WTC11 (cell line): ENCODE measurements at places on chromosomes 5 and 9.
A peak's percentile ranks its signal among the peaks of the same experiment; 100 is the strongest.

GRCh38 chr5:159921721-159922120 is 5.4 kb downstream of the ADRA1B start:
- H3K27me3 ChIP-seq, result peaks cover 22% of the 10 kb centered on the region
- no peak overlapping the region for H3K4me3 ChIP-seq
- H3K4me1 ChIP-seq, result no peaks in the 10 kb centered on the region
- no peak for DNase-seq
- H3K36me3 ChIP-seq, result no peaks in the 10 kb centered on the region

DNA sequence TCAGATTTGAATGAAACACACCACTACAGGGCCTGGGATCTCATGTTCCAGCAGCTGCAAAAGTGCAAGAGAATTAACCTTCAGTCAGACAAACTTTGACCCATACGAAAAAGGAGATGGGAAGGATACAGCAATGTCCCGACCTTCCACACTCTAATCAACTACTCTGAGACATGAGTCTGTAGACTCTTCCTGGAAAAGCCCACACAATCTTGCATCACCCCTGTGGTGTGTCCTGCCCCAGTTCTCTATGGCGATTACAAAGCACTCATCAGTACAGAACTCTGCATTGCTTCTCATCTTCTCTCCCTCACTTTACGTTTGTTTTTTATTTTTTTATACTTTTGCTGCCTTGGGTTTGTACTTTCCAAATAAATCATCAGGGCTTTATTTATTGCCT is 241.0 kb upstream of the KIF2A start:
- DNase-seq, result no peak
- H3K27me3 ChIP-seq, result peaks cover 4% of the 10 kb centered on the region; the same call in 1 of the 2 replicates
- no peaks in the 10 kb centered on the region for H3K36me3 ChIP-seq
- H3K27ac ChIP-seq, result no peak overlapping the region
- H3K4me3 ChIP-seq, result no peak overlapping the region
- peaks cover 16% of the 10 kb centered on the region for H3K4me1 ChIP-seq

GRCh38 chr5:55638455-55638854 is 73.7 kb downstream of the SLC38A9 start:
- H3K36me3 ChIP-seq, result peaks cover 2% of the 10 kb centered on the region
- H3K27ac ChIP-seq, result 0 out of 2 replicates have a peak overlapping the region, but pooled peaks have one; percentile 13
- H3K27me3 ChIP-seq, result no peaks in the 10 kb centered on the region
- DNase-seq, result no peak
- no peak overlapping the region for H3K4me3 ChIP-seq

DNA sequence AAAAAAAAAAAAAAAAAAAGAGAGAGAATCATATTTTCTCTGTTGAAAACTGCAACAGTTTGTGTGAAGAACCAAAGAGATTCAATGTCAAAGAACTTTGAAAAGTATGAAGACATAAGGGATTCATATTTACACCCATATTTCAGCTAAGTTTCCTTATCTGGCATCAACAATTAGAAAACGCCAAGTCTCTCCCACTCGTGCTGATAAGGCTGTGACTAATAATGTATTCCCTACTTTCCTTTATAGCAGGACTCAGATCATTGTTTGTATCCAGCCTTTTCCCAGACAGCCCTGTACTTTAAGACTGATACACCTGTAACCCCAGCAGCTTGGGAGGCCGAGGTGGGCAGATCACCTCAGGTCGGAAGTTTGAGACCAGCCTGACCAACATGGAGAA is 54.1 kb upstream of the STK32A start:
- H3K4me1 ChIP-seq, result no peaks in the 10 kb centered on the region
- no peak for DNase-seq
- H3K4me3 ChIP-seq, result no peak overlapping the region

DNA sequence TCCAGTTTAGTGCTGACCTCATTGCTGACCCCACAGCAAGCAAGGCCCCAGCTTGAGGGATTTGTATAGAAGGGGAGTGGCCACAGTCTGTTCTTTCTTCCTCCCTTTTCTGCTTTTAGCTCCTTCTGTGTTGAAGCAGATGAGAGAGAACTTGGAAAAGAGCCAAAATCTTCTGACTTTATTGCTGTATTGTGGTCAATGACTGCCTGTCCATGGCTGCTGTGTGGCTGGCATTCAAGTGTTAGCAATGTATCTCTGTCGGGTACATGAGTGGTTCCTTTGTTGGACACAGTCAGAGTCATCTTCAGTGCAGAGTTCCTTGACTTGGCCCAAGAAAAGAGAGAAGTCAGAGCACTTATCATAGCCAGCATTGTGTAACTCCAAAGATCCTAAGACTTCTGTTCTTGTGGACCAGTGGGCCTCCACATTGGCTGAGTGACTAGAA is 154.1 kb downstream of the LRRC70 start:
- no peak overlapping the region for H3K27ac ChIP-seq
- H3K36me3 ChIP-seq, result peaks cover 3% of the 10 kb centered on the region; the same call in 1 of the 2 replicates
- H3K4me3 ChIP-seq, result no peak overlapping the region
- no peak for DNase-seq
- H3K4me1 ChIP-seq, result no peaks in the 10 kb centered on the region
- H3K27me3 ChIP-seq, result no peaks in the 10 kb centered on the region; the same call in 1 of the 2 replicates
